ENCODE measurements at places on chromosomes 6 and 20.
A peak's percentile ranks its signal among the peaks of the same experiment; 100 is the strongest.

DNA sequence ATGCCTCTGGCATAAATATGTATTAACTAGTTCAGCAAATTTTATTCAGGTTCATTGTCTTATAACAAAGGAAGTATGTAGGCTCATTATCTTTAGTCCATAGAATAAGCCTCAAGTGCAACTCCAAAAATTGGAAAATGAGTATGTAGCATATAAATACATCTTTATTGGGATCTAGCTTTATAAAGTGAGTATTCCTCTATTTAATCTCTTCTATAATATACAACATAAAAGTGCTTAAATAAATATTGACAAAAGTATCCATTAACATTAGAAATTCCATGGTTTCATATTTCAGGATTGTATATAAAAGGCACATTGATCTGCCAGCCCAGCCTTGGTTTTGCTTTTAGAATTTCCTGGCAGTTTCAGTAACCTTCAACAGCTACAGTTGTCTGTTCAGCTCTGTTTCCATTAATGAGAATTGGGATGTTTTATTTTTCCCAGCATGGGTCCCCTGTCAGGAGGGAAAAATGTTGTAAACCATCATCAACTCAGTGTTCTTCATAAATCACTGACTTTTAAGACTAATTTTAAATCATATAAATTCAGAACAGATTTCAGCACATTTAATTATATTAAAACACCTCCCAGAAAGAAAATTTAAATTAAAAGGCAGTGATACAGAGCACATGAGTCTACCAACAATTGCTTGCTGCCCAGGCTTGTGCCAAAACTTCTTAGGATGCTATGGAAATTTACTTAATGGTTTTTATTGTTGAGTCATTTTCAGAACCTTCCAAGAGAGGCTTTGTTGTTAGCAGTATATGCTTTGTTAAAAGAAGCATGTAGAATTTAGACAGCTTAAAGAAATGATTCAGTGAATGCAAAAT is 119.7 kb downstream of the ADGRG6 start:
- DNase-seq, result no peak

- no peak for DNase-seq
Measured at GRCh38 chr20:32792316-32792715, 27.4 kb upstream of the MAPRE1 start.

DNA sequence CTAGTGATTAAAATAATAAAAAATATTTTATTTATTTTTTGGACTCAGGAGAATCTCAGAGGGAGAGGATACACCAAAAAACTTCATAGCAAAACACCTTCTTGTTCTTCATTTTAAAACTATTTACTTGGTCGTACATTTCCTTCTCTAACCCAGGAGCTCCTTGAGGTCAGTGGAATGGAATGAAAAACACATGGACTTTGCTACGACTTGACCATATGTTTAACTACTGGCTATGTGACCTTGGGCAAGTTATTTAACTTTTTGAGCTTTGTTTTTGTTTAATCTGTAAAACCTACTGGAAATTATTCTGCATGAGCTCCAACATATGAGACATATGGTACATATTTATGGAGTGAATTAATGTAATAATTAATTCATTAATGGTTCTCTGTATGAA is 1005.5 kb upstream of the CITED2 start:
- DNase-seq, result no peak

DNA sequence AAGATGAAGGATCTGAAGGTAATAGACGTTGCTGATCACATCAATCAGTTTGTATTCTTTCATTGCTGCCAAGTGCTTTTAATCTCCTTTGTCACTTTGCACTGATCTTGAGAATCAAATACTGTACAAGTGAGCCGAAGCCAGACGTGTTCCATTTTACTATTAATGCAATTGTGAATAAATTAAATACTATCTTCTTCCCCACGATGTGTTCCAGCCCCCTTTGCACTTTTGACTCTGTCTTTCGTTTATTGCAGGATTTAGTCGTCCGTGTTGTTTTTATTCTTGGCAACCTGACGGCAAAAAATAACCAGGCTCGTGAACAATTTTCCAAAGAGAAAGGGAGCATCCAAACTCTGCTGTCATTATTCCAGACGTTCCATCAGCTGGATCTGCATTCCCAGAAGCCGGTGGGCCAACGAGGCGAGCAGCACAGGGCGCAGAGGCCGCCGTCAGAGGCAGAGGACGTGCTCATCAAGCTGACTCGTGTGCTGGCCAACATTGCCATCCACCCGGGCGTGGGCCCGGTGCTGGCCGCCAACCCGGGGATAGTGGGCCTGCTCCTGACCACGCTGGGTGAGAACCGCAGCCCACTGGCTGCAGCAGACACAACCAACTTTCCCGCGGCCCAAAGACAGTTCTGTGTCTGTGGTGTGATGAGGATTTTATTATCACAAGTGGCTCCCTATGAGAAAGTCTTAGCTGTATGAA is 104.7 kb downstream of the ARMC2 start:
- no peak for DNase-seq

- DNase-seq, result no peak
Measured at GRCh38 chr6:162055365-162055764, 672.2 kb downstream of the PRKN start.

- DNase-seq, result no peak
Measured at GRCh38 chr20:53502820-53503219, 90.8 kb downstream of the ZNF217 start.

DNA sequence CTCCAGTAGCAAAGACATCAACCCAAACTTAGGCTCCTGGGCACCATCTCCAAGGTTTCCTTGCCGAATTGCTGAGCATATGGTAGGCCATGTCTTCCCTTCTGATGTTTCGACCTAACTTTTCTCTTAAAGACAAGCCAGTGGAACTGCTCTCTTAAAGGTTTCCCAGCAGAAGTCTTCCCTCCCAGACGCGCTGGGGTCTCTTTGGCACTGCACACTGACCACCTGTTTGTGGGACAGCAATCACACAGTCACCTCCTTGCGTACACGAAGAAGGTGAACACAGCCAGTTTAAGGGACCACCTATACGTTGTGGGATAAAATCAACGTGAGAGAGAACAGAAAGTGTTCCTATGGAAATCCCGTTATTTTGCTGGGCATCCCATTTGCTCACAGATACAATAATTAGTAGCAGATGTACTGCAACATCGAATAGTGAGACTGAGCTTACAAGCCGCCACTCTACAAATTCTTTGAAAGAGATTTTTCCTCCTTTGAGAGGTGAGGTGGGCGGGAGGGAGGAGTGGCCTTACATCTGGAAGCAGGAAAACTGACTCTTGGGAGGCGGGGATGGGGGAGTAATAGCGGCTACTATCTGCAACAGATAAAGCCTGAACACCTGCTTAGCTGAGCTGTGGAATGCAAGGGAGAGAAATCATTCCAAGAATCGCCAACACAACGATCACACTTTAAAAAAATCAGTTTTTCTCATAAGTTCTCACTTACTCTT is 9.9 kb downstream of the GRIK2 start:
- no peak for DNase-seq

GRCh38 chr6:117409863-117410262 is 15.9 kb downstream of the ROS1 start:
- no peak for DNase-seq

DNA sequence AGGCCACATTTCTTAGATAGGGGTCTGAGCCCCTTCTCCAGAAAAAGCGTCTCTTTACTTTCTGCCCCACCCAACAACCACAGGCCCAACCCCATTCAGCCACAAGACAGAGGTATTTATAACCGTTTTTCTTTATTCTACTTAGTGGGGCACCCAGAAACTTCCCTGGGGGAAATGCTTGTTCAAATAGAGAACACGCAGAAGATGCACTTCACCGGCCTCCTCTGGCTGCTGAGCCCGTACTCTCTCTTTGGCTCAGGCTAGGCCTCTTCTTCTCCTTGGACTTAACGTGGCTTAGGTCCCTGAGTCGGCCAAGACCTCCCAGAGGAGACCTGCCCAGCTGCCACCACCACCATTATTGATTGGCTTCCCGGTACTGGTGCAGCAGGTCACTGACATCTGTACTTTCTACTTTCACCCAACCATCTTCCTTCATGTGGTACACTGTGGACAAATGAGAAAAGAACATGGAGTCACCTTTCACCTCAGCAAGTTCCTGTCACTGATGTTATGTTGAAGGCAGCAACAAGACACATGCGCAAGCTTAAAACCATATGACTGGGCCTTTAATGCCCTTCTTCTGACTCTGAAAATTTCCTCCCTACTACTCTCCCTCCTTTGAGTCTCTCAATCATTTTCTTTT is 2.2 kb upstream of the TAP2 start:
- no peak for DNase-seq

GRCh38 chr20:15913391-15914025 is 659.7 kb downstream of the KIF16B start:
- no peak for DNase-seq

DNA sequence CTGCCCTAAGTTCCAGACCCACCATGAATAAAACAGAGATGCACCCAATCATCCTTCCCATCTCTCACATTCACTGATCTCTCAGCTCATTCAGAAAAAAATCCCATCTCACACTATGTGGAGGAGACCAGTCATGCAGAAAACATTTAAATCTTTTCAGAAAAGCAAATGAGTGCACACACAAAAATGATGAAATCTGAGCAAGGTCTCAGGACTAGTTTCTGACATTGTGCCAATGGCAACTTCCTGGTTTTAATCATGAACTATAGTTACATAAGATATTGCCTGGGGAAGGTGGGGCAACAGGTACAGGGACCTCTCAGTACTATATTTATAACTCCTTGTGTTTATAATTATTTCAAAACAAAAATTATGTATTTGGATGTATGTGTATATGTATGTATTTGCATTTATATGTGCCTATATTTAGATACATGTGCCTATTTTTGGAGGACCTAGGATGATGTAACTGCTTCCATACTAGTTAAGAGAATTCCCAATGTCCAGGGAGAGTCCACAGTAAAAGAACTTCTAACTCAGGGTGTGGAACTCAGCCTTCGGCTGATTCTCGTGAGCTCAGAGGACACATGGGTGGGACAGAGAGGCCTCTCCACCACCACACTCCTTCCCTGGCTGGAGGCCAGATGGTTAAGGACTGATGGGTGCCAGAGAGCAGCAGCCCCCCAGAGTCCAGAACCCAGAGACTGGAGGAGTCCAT is 71.7 kb upstream of the MAP3K4 start:
- DNase-seq, result no peak

- no peak for DNase-seq
Measured at GRCh38 chr6:155254139-155254538, 9.7 kb upstream of the CLDN20 start.

- no peak for DNase-seq
Measured at GRCh38 chr6:31037169-31037568, 26.9 kb downstream of the MUC22 start.

GRCh38 chr20:58992911-58993310 is 11.9 kb downstream of the NELFCD start:
- DNase-seq, result no peak

DNA sequence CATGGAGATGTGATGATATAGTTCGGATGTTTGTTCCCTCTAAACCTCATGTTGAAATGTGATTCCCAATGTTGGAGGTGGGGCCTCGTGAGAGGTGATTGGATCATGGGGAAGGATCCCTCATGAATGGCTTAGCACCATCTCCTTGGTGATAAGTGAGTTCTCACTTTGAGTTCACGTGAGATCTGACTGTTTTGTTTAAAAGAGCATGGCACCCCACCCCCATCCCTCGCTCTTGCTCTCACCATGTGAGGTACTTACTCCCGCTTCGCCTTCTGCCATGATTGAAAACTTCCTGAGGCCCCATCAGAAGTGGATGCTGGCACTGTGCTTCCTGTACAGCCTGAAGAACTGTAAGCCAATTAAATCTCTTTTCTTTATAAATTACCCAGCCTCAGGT is 10.9 kb downstream of the SLC32A1 start:
- DNase-seq, result no peak

GRCh38 chr20:23152308-23152892 is 66.3 kb upstream of the CD93 start:
- no peak for DNase-seq

GRCh38 chr6:154773610-154774089 is 40.4 kb downstream of the SCAF8 start:
- DNase-seq, result no peak

- peak; percentile 9 for DNase-seq
Measured at GRCh38 chr6:2245877-2246863, 765 bp upstream of the GMDS start.

GRCh38 chr6:64713175-64713574 is 993.9 kb downstream of the EYS start:
- DNase-seq, result no peak

DNA sequence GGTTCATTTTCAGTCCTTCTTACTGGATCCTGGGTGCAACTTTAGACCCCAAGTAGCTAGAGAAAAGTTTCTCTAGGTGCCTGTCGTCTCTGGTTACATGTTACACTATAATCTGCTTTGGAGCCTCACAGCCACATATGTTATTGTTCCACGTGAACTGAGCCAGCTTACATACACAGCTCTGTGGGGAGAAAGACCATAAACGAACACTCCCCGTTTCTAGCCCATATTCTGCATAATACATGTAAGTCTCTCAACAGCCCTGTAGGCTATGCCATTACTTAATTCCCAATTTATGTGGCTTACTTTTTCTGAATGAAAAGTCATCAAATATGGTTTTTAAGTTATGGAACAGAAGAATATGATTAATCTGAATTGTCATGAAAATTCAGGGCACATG is 233.8 kb downstream of the BCKDHB start:
- DNase-seq, result no peak

DNA sequence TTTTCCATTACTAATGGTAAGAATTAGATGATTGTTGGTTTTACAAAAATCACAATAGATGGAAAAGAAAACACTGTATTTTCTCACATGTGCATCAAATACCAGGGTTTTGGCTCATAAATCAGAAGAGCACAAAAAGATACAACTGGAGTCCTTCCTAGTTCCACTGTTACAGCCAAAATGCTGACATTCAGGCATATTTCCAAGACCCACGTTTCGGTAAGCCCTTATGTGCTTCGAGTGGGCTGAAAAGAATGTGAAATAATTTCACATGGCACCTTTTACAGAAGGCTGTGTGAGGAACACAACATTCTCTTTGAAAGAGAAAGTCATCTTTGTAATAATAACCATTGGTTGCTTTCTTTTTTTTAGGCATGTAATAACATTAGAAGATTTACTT is 326.7 kb upstream of the FLRT3 start:
- DNase-seq, result no peak

- DNase-seq, result no peak
Measured at GRCh38 chr20:50799890-50800550, 5.2 kb downstream of the BCAS4 start.

- DNase-seq, result no peak
Measured at GRCh38 chr6:92404281-92404680, 1015.1 kb downstream of the EPHA7 start.

DNA sequence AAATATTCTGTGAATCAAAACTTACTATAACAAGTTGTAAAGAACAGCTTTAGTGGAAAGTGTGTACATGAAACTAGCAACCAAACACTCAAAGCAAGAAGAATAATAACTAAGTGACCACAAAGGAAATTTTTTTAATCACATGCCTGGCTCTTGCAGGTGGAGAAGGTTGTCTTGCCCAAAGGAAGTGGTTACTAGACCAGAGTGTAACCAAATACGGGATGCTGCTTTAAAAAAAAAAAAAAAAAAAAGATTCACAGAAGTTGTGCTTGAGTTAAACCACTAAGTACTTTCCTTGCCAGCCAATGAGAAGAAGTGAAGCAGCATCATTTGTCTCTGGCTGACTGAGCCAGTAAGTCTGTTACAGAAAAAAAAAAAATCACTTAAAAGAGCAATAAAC is 19.1 kb upstream of the HLA-DQB1 start:
- no peak for DNase-seq
